ENCODE measurements at places on chromosomes 5 and 9.

DNA sequence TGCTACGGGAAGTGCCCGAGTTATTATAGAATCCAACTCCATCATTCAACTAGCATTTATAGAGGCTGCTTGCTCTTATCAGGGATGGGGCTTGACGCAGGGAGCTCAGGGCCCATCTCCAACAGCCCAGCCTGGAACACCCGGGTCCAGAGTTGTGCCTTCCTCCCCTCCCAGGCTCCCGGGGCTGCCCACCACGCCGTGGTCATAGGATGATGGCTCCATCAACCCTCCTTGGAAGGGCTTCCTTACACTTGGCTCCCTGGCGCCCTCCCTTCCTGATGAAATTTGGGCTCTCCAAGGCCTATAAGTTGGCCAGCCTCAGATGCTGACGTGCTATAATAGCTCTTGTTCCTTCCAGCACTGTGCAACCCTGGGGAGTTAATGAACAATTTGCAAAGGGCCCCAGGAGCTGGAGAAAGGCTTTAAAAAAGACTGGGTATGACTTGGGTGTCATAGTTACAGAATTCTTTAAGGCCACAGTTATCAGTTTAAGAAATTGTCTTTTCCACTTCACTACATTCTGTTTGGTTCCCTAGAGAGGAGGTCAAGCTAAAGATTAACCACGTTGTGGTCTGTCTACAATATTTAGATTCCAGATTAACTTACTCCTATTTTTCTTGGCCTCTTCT is 42.5 kb upstream of the GADD45G start:
- DNase-seq: no peak

GRCh38 chr9:137184881-137185660 is 3.3 kb downstream of the ANAPC2 start:
- DNase-seq: no peak

DNA sequence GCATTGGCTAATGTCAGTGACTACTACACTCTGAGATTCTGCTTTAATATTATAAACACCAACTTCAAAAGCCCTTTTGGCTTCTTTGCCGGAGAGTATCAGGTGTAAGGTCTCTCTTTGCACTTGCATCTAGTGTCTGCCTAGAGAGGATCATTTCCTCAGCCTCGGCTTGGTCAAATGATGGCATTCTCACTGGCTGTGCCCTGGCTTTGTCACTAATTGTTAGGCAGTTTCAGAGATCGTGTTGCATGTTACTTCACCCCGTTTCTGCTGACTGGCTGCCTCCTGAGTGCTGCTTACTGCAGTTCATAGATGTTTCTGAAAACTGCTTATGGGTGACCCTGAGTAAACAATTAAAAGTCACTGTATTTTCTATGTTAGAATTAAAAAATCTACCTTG is 48.8 kb downstream of the SLC1A3 start:
- no peak for DNase-seq

DNA sequence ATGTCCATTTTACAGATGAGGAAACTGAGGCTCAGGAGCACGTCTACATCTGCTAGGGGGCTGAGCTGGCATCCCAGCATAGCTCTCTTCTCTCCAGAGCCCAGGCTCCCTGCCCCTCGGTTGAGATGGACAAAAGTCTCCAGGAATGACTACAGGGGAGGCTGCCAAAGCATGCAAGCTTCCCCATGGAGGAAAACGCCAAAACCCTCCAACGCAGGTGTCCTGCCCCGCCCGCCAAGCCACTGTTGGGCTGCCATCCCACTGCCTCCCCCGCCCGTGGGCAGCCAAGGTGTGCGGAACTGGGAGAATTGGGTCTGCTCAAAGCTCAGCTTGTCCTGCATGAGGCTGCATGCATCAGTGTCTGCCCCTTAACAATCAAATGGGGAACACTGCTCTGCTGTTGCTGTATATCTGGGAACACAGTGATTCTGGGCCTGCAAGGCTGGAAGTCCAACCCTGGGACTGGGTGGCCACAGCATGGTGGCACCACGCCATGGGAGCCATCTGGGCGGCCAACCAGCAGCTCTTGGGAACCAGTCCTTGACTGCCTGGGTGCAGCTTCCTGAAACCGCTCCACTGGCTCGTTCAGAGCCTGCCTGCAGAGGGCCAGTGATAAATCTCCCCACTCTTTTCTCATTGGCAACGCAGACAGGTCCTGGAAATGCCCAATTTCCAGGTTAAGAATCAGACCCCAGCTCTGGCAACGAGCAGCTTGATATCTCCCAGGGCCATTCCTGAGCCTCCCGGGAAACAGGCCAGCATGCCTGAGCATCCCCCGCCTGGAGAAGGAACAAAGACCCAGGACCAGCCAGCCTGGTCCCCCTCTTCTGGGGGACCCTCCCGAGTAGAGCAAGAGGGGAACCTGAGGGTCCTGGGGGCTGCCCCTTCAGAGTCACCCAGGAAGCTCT is 3.5 kb downstream of the RALGDS start:
- no peak for DNase-seq

DNA sequence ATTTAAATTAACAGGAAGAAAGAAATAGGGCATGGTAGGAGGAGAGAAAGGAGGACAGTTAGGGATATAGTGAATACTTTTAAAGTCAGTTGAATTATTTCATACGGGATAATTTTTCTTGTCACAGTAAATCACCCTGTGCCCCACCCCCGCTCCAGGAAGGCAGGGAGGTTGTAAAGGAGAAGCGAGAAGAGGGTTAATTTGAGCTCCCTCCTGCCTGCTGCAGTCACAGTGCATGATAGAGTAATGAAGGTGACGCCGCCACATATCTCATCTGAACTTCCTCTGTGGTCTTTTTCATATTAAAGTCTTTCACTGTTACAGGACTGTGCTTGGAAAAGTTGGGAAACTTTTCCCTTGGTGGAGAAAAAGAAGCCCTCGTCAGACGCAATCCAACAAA is 896 bp upstream of the PCSK5 start:
- no peak for DNase-seq

GRCh38 chr5:141208478-141208877 is at the start of gene PCDHB12:
PCDHB12 (plus strand) TSS chr5:141208719; CDS start chr5:141208908, 189 bp downstream.
- no peak for DNase-seq

DNA sequence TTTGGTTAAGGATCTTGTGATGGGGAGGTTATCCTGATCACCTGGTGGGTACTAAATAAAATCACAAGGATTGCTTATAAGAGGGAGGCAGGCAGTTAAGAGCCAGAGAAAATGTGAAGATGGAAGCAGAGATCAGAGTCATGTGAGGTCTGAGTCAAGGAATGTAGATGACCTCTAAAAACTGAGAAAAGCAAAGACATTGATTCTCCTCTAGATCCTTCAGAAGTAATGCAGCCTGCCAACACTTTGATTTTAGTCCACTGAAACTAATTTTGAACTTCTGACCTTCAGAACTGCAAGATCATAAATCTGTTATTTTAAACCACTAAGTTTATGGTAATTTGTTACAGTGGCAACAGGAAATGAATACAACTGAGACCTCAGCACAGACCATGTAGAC is 499.0 kb downstream of the GADD45G start:
- no peak for DNase-seq

DNA sequence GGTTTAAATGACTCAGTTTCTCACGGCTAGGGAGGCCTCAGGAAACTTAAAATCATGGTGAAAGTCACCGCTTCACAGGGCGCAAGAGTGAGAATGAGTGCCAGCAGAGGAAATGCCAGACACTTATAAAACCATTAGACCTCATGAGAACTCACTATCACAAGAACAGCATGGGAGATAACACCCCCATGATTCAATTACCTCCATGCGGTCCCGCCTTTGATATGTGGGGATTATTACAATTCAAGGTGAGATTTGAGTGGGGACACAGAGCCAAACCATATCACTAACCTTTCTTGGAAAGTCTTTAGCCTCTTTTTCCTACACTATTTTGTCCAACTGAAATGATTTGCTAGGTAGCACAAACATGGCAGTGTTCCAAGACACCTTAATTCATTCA is 533.9 kb upstream of the NUDT12 start:
- DNase-seq: no peak

- DNase-seq: no peak
Measured at GRCh38 chr9:114016101-114016500, 62.0 kb downstream of the AMBP start.
